Cortex of kidney (tissue), 1 donor: ENCODE measurements at places on chromosomes 2 and 18.

- no peak for DNase-seq
Observed at GRCh38 chr2:178012639-178013038, 59.9 kb downstream of the PDE11A start.

GRCh38 chr18:71673498-71673897 lies 870.6 kb downstream of the CBLN2 start:
- DNase-seq = no peak

GRCh38 chr18:66729442-66730239 lies 125.8 kb upstream of the CDH19 start:
- DNase-seq = no peak

GRCh38 chr2:27701676-27702075 lies 38.0 kb downstream of the SLC4A1AP start:
- DNase-seq = no peak

DNA sequence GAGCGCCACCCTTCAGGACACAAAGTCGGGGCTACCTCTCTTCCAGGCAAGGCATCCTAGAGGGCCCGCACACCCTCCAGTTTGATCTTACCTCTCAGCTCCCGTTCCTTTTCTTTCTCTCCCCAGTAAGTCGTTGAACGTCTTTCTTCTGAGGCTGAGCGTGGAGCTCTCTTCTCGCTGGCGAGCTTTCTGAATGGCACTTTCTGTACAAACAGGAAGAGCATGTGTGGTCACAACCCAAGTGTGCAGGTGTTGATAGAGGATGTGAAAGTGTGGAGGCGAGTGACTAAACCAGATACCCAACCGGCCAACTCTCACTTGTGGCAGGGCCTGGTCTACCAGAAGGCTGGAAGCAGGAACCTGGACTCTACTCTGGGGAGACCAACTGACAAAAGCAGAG lies at the start of gene AFF3:
AFF3 (minus strand) TSS at position 198 of the 400 bp plus-strand sequence. CDS start 38,136 bp downstream, outside the sequence.
- DNase-seq = no peak

GRCh38 chr2:236370847-236371409 lies 106.7 kb upstream of the ASB18 start:
- DNase-seq = no peak

DNA sequence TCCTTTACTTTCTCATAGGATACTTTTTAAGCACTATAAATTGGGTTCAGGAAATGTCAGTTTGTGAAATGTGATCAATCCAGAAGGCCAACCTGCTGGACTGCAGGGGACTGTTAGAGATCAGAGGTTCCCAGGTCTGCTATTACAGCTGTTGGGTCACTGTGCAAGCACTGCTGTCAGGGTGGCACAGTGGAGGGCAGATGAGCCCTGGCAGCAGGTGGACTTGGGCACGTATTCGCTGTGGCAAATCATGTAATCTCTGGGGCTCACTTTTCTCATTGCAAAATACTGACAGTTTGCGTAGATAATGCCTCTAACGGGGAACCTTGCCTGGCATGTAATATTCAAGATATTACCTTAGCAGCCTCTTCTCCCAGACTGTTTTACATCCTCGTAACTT lies 18.1 kb downstream of the RAB31 start:
- no peak for DNase-seq

GRCh38 chr18:73948497-73948896 lies 199.1 kb downstream of the FBXO15 start:
- no peak for DNase-seq
